Breast epithelium (tissue), 4 donors: ENCODE measurements at places on chromosomes 16 and 17. TPM values are rescaled to one million over a fixed set of nuclear protein-coding genes. Genes with fewer than 3 reads are reported as not detected.
A peak's percentile ranks its signal among the peaks of the same experiment; 100 is the strongest.

- H3K27me3 ChIP-seq, result no peaks in the 10 kb centered on the region
- H3K27ac ChIP-seq, result peak overlapping the region; percentile 9
- no peak for DNase-seq
- H3K36me3 ChIP-seq, result no peaks in the 10 kb centered on the region
These were observed 20.0 kb upstream of the WFIKKN1 start for GRCh38 chr16:610513-611381.

- H3K4me1 ChIP-seq, result no peaks in the 10 kb centered on the region
- H3K4me3 ChIP-seq, result no peak overlapping the region
- H3K36me3 ChIP-seq, result no peaks in the 10 kb centered on the region
- peak overlapping the region; percentile 55 for H3K27ac ChIP-seq
- no peaks in the 10 kb centered on the region for H3K27me3 ChIP-seq
These were observed 6.9 kb downstream of the MYCBPAP start for GRCh38 chr17:50514936-50515702.

DNA sequence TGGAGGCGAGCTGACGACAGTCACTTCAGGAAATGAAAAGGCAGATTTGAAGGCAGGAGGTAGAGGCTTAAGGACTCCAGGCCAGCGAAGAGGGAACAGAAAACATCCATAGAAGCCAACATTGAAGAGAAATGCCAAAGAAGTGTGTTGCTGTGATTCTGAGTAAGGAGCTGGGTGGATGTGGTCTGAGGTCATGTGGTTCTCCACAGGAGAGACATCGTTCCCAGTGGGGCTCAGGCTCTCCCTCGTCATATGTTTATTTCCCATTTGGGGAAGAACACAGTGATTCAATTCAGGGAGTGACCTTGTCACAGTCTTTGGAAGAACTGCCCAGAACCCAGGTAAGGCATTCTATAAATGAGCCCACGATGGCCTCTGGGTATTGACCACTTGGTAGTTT is 6.6 kb upstream of the PMP22 start:
- no peaks in the 10 kb centered on the region for H3K36me3 ChIP-seq
- DNase-seq, result no peak
- no peaks in the 10 kb centered on the region for H3K27me3 ChIP-seq
- H3K4me3 ChIP-seq, result no peak overlapping the region
- peak overlapping the region; percentile 35 for H3K27ac ChIP-seq

DNA sequence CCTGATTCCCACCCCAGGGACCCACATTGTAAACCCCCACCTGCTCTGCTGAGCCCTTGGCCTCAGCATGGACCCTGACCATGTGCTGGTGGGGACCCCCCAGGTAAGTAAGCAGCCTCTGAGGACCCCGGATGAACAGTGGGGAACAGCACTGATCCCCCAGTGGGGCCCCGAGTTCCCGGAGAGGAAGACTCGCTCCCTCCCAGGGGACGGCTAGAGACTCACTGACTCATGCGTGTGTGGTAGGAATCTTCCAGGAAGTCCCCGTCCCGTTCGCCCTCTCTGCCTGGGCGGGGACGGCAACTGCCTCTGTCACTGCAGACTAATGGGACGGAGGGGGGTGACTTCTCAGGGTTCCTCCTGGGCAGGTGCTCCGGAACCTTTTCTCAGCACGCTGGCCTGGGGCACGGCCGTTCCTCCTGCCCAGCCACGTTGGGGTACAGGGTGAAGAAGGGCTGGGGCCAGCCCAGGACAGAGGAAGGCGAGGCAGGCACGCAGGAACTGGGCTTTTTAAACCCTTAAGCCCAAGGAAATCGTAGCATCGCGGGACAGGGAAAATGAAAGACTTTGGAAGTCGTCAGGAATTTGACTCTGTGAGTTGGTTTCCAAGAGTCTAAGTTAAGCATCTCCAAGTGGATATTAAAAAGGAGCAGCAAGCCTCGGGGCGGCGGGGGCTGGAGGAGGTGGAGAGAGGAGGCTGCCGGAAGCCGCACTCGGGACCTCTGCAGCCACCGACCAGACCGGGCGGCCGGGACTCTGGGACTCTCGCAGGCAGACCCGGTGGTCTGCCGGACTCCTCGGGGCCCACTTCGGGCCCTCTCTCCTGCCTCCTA is 178.7 kb downstream of the SEC14L1 start:
- H3K4me1 ChIP-seq, result peaks cover 40% of the 10 kb centered on the region
- H3K27ac ChIP-seq, result peak overlapping the region; percentile 100
- peak; percentile 92 for DNase-seq
- H3K4me3 ChIP-seq, result peak overlapping the region; percentile 79

Gene LITAFD
- total RNA-seq, result not detected

Gene ZG16
- total RNA-seq, result 0.33 TPM
